Activated CD4-positive, alpha-beta T cell treated with anti-CD3 and anti-CD28 coated beads, Interleukin-2, amount 50 U/mL, for 24 hours (primary cell): ENCODE measurements at places on chromosomes 6 and 20.

GRCh38 chr6:53734473-53735299 is 60.1 kb upstream of the LRRC1 start:
- DNase-seq = no peak

DNA sequence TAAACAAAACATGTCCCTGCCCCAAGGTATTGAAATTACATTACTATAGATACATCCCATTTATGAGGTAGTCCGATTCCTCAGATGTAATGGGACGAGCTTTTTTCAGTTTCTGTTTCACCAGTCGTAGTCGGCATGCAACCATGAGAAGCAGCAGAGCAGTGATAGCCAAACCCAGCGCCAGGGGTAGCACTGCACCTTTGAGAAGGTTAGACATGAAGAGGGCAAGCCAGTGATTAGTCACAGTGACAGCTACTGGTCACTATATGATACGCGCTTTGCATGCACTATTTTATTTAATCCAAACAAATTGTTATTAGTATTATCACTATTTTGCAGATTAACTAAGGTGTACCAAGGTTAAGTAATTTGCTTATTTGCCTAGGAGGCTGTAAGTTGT is 43.7 kb downstream of the LRP11 start:
- DNase-seq = no peak

DNA sequence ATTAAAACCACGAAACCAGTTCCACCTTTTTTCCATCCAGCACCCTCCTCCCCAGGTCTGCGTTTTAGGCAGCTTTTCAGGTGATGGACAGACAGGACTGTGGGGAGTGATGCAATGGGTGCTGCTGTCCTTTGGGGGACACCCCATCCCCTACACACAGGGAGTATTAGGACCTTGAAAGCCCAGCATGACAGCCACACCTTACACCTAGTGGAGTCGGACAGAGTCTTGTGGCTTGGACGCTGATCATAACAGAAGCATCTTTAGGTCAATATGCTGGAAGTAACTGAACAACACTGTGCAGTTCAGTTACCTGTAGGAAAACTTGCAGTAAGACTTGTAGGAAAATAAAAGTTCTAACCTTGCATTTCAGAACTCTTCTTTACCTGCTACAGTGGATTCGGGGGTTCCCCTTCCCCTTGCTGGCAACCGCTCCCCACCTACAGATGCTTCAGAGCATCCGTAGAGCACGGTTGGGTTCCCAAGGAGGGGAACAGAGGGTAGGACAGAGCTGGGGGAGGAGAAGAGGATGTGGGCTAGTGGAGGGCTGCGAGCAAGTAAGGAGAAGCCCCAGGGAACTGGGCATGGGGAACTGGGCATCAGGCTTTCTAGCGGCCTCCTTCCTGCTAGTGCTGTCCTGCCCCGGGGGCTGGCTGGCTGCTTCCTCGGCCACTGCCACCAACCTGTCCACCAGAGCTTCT is 31.7 kb downstream of the PLEKHG1 start:
- no peak for DNase-seq

DNA sequence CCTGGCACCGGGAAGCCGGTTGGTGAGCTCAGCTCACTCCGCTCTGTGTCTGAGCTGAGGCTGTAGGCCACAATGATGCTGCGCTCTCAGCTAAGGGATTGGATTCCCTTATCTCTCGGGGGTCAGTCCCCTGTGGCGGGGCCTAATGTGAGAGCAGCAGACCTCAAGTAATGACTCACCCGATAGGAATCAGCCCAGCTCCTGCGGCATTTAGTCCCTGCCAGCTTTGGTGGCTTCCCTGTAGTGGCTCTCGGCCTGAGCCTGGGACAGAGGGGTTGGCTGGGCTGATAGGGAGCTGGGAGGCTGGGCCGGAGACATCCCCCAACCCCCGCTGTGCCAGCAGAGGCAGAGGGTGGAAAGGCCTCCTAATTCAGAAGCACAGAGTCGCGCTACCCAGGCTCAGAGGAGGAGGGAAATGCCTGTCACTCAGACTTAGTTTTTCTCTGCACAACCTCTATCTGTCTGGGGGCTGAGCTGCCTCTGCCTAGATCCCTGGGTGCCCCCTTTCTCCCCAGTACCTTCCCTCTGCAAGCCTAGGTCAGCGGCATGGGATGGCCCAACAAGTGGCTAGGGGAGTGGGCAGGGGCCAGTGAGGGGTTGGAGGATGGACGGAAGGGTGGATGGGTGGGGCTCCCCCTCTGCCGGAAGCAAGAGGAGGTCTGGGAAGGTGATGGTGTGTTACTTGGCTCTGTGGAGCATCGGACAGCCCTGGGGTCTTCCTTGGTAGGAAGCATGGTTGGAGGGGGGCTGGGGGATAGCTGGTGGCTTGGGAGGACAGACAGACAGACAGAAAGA is 92.2 kb downstream of the CDH22 start:
- DNase-seq = no peak

DNA sequence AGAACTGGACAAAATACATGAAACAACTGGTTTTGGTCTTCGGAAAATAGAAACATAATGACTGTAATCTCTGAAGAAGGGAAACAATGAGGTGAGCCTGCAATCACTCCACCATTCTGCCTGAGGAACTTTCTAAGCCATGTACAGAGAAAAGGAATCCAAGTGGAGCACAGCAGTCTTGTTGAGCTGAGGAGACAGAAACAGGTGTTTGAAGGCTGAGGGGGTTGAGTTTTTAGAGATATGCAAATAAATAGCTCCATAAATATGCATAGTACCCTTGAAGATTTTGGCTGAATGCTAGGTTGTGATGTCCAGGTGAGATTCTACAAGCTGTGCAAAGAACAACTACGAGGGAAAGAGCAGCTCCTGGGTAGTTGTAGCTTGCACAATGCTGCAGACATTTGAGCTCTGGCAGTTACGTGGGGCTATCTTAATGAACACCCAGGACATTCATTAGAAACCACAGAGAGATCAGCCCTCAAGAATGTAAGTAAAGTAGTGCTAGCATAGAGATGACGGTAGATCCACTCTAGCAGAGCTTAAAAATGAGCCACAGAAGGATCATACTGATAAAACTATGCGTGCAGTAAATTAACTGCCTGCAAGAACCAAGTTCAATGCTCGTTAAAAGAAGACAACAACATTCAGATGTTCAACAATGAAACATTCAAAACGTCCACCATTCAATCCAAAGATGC is 24.3 kb downstream of the TUBB2B start:
- no peak for DNase-seq

- no peak for DNase-seq
These were observed 121.1 kb upstream of the COL21A1 start for GRCh38 chr6:56368491-56368890.

GRCh38 chr20:59568509-59569024 is 35.8 kb upstream of the PHACTR3 start:
- DNase-seq = no peak

GRCh38 chr6:44002593-44003344 is 124.5 kb downstream of the MRPL14 start:
- DNase-seq = peak; percentile 35
